ENCODE measurements at places on chromosomes 11 and 22. TPM values are rescaled to one million over a fixed set of nuclear protein-coding genes. Genes with fewer than 3 reads are reported as not detected.

PAMR1 gene
- 0.11 TPM for total RNA-seq

TRPM5 gene
- under 0.01 TPM for total RNA-seq

PKNOX2 gene
- total RNA-seq = 3.1 TPM

ZNF215 gene
- 2.7 TPM for total RNA-seq

FAM180B gene
- total RNA-seq = under 0.01 TPM
